ENCODE measurements at places on chromosomes 1 and 21.
A peak's percentile ranks its signal among the peaks of the same experiment; 100 is the strongest.

DNA sequence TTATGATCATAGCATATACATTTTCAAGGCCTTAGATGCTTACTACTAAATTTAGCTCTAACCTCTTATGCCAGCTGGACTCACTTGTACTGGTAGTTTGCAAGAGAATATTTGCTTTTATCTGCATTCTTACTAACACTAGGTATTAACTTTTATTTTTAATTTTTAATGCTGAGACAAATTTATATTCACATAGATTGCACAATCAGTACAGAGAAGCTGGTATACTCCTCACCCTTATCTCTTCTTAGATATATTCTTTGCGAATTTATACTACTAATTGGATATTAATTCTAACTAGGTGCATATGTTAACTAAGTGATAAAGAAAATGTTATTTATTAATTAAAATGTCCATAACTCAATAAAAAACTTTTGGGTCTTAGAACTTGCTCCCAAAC lies 561.8 kb upstream of the PRMT6 start:
- DNase-seq = no peak

DNA sequence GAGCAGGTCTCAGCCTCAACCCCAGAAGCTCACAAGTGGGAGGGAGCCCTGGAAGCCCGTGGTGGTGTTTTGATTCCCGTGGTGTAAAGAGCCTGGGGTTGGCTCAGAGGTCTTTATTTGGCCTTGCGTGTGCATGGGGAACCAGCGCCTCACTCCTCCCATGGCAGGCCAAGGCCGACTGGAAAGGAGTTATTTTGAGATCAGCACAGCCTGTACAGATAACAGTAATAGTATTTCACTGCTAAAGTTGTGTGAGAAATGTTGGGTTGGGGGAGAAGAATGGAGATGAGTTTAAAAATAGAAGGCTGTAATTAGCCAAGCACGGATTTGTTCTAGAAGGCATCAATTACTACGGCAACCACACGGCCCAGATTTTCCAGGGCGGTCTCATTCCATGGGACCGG lies 186.5 kb downstream of the DYRK1A start:
- DNase-seq = no peak

- DNase-seq = peak; percentile 38
Observed at GRCh38 chr1:29096231-29096886, 27.3 kb downstream of the TMEM200B start.

DNA sequence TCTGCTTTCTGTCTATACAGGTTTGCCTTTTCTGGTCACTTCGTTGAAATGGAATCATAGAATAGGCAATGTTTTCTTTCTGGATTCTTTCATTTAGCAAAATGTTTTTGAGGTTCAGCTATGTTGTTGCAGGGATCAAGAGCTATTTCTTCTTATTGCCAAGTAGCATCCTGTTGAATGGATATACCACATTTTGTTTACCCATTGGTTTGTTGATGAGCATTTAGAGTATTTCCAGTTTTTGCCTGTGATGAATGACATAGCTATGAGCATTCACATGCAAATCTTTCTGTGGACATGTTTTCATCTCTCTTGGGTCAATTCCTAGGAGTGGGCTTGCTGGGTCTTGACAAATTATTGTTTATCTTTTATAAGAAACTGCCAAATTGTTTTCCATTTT lies 115.5 kb downstream of the ACTL8 start:
- DNase-seq = no peak

DNA sequence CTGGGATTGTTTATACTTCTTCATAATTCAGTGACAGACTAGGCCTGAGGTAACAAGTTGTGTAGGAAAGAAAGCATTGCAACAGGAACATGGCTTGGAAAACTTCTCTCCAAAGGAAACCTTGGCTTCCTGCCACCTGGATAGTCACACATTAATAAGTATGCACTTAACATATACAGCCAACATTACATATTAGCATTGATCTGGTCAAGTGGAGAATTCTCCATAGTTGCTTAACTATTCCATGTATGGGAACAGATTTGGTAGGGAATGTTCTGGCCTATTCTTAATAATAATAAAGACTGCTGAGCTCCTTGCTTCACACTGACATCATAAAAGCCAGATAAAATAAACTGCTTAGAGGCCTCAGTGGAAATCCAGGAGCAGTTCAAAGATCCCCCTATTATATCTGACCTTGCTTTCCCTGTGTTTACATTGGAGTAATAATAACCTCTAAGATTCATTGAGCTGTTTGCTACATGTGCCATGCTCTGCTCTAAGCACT lies 27.2 kb upstream of the NFIA start:
- DNase-seq = no peak

GRCh38 chr1:12171206-12172041 lies 4.6 kb downstream of the TNFRSF1B start:
- no peak for DNase-seq

- no peak for DNase-seq
Observed at GRCh38 chr1:212147581-212148033, 112.1 kb downstream of the DTL start.

DNA sequence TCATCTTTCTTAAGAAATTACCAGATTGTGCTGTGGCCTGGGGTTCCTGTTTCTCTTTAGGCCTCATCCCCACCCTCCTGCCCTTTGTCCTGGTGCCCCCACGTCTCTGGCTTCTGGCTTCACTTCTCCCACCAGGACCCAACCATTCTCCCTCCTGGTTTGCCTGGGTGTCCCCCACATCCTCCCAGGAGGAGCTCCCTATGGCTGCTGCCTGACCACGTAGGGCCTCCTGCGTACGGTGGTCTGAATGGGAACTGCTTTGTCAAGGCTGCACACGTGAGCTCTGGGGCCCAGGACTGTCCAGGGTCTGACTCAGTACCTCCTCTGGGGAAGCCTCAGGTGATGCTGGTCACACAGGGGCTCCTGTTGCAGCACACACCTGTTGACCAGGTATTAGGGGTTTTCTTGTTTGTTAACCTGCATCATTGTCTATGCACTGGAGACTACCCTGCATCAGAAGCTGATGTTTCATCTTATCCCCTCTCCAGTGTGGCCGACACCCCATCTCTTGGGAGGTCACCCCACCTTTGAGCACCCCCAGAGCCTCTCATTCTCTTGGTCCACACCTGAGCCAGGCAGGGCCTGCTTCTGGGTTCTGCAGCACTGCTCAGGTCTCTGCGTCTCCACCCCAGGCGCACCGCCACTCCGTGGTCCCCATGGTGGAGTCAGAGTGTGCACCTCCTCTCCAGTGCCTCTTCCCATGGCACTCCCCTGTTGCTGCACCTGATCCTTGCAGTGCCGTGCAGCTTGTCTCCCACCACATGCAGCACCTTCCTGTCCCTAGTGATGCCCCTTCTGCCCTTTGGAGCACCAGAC lies 65.8 kb downstream of the S100B start:
- no peak for DNase-seq

DNA sequence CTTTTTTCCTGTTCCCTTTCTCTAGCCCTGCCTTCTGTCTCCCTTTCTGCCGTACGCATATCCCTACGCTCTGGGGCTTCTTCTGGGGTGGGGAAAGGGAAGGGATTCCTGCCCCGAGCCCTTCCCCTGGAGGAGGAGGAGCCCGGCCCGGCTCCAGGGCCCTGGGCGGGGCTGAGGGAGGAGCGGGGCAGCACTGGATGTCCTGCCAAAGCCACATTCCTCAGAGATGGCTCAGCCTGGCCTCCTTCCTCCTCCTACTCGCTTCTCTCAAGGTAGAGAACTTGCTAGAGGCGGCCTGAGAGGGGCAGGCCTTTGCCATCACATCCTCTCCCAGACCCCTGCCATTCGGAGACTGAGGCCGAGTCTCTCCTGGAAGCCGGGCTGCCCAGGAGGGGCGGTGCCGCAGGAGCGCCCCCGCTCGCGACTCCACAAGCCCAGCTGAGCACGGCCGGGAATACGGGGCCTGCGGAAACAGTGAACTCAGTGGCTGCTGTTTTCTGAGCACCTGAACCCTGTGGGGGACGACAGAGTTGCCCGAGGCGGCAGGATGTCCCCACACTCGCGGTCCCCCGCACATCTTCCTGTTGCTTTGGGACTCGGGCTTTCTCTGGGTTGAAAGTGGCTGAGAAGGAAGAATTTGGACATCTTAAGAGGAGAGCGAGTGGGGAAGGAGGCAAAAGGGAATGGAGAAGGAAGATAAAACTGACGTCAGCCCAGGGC lies 12.2 kb downstream of the ADAMTSL4 start:
- DNase-seq = no peak

DNA sequence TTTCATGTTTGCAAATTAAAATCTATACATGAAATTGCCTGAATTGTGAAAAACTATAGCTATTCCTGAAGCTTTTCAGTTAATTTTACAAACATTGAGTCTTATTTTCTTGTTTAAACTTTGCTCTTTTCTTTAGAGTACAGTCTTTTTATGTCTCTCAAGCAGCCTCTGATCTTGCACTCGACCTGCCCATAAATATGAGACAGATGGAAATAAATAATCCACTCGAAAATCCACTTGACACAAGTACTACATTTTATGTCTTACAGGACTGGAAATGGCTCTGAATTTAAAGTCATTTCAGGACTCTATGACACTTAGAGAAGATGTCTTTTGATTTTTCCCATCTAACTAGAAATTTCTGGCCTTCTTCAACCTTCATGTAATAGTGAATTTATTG lies 283.8 kb downstream of the USP25 start:
- no peak for DNase-seq

GRCh38 chr1:106225403-106225802 lies 831.1 kb upstream of the PRMT6 start:
- DNase-seq = no peak

GRCh38 chr1:167629681-167630567 lies at the start of gene RCSD1:
Gene RCSD1 (plus strand): TSS chr1:167630232. CDS start chr1:167630424, 192 bp downstream.
- no peak for DNase-seq

DNA sequence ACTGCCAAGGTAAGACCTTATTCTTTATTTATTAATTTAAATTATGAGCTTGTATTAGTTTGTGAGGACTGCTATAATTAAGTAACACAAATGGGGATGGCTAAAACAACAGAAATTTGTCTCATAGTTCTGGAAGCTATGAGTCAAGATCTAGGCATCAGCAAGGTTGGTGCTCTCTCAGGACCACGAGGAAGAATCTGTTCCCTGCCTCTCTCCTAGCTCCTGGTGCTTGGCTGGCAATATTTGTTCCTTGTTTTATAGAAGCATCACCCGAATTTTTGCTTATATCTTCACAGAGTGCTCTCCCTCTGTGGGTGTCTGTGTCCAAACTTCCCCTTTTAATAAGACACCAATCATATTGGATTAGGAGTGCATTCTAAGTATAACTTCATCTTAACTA lies 41.4 kb upstream of the CCDC190 start:
- DNase-seq = no peak

- no peak for DNase-seq
Observed at GRCh38 chr1:1788646-1789431, 10.6 kb upstream of the NADK start.

- peak; percentile 29 for DNase-seq
Observed at GRCh38 chr1:22861764-22862440, 110.8 kb downstream of the LACTBL1 start.

DNA sequence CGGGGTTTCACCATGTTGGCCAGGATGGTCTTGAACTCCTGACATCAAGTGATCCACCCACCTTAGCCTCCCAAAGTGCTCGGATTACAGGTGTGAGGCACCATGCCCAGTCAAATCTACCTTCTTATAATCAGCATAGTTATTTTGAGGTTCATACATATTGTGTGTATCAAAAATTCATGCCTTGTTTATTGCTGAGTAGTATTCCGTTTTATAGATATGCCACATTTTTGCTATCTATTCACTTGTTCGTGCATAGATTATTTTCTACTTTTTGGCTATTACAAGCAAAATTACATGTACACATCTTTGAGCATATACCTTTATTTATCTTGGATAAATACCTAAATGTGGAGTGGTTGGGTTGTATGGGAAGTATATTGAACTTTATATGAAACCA lies 344.9 kb downstream of the CAMTA1 start:
- no peak for DNase-seq

DNA sequence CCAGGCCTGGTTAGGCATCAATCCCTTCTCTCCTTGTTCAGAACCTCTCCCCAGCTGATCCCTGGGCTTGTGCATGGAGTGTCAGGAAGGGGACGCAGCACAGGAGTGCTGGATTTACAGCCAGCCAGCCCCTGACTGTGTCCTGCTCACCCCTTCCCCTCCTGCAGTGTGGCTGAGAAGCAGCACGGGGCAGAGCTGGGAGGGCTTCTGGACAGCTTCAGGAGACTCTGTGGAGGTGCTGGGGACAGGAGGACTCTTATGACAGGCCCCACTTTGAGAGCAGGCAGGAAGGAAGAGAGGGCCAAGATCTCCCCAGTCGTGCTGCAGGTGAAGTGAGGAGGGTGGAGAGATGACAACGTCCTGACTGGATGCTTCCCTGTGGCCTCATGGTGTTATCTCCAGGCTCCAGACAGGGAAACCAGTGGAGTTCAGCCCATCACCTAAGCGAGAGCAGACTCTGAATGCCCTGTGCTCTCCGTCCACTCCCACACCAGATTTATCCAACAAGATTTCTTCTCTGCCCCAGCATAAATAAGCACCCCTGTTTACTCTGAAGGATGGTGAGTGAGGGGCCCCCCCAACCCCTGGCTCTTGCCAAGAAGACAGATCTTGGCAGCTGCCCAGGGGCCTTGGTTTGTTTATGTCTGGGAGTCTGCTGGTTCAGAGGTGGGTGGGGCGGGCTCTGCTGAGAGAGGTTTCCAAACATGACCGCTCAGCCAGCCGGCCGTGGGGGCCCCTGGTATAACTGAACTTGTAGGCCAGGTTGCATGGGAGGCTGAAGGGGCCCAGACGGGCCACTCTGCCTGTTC lies 21.3 kb downstream of the TMCC2 start:
- peak; percentile 47 for DNase-seq

DNA sequence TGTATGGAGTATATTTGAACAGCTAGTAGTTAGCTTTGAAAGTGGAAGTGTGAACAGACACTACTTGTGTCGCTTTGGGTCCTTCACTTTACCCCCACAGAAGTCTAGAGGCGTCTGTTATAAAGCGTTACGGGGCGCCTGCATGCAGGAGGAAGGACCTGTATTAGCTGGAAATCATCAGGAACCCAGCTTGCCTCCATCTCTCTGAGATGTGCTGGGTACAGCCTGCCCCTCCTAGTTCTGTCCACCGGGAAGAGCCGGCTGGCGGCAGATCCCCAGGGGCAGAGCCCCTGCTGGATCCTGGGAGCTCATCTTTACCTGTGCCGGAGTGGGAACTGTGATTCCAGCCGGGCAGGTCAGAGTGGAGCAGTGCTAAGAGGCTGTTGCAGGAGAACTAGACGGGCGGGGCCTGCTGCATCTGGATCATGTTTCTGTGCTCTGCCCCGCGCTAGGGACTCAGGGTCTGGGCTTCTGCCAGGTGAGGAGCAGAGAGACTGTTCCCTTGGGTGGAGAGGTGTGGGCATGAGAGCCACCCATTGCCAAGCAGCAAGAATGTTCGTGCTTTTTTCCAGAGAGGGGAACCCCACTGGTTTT lies 22.3 kb upstream of the SPSB1 start:
- no peak for DNase-seq

GRCh38 chr1:4173731-4174130 lies 273.7 kb upstream of the C1orf174 start:
- no peak for DNase-seq
